Nephron progenitor cell (in vitro differentiated cells): ENCODE measurements at places on chromosomes 2 and 18.

GRCh38 chr2:23658466-23658942, 268.4 kb downstream of the ATAD2B start:
- peak; percentile 60 for DNase-seq

- no peak for DNase-seq
These were observed 65.1 kb upstream of the CTLA4 start for GRCh38 chr2:203802342-203803052.

GRCh38 chr18:12543697-12544096, 114.2 kb downstream of the SPIRE1 start:
- DNase-seq = no peak

DNA sequence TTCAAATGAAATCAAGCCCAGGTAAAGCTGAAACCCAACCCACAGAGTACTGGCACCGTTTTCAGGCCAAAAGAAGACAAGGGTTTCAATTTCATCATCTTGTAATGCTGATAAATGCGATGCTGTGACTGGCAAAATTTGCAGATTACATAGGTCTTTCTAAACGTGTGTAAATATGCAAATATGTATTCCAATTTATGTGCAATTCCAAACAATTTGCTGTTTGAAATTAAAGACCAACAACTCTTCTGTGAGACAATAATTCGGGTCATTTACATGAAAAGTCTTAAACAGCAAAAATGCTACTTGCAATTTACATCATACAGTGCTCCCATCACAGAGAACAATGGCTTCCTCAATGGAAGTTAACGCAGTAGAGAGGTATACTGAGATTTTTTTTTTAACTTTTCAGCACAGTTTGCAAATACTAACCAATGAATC, 2.8 kb upstream of the ZNF532 start:
- DNase-seq = no peak

- DNase-seq = no peak
These were observed 54.8 kb downstream of the CALCRL start for GRCh38 chr2:187393211-187393610.

DNA sequence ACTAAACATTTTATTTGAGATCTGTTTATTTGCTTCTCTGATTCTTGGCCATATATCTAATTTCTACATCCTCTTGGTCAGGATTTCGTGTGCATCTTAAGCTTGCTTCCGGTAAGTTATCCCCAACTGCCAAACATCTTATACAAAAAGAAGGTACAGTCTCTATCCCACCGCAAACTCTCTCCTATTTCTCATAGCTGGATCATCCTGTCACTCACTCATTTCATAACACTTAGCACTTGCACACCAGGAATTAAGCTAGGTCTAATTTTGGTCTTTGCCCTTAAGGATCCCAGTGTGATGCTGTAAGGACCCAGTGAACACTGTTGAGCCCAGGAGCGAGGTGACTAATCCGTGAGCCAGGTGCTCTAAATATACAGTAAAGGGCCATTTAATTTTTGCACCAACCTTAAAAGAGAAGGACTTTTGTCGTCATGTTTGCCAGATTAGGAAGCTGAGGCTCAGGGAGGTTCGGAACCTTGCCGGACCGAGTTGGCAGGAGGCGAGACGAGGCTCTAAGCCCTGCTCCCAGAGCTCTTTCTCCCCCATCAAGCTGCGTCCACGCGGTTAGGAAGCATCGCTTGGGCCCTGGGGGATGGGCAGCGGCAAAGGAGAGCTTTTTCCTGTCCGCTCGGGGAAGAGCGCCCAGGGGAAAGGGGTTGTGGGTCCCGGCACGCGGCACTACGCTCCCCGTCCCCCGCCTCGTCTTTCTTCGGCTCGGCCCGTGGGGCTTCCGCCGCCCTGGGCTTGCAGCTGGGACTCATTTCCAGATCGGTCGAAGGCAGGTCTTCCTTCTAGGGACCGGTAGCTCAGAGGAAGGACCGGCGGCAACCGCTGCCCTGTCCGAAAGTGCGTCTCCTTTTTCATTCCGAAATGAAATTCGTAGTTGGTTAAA, 4.1 kb upstream of the ITPRIPL1 start:
- DNase-seq = peak; percentile 64

- DNase-seq = no peak
These were observed 8.1 kb upstream of the SSB start for GRCh38 chr2:169790581-169790980.

- no peak for DNase-seq
These were observed 57.2 kb downstream of the INPP5D start for GRCh38 chr2:233117351-233117750.

- no peak for DNase-seq
These were observed 197.2 kb downstream of the MYO3B start for GRCh38 chr2:170375192-170375591.

GRCh38 chr18:78773819-78774218, 205.8 kb upstream of the SALL3 start:
- no peak for DNase-seq

- DNase-seq = no peak
These were observed 46.6 kb upstream of the TCF4 start for GRCh38 chr18:55634545-55634944.

- DNase-seq = no peak
These were observed 663 bp downstream of the TRIM54 start for GRCh38 chr2:27282892-27283291.

DNA sequence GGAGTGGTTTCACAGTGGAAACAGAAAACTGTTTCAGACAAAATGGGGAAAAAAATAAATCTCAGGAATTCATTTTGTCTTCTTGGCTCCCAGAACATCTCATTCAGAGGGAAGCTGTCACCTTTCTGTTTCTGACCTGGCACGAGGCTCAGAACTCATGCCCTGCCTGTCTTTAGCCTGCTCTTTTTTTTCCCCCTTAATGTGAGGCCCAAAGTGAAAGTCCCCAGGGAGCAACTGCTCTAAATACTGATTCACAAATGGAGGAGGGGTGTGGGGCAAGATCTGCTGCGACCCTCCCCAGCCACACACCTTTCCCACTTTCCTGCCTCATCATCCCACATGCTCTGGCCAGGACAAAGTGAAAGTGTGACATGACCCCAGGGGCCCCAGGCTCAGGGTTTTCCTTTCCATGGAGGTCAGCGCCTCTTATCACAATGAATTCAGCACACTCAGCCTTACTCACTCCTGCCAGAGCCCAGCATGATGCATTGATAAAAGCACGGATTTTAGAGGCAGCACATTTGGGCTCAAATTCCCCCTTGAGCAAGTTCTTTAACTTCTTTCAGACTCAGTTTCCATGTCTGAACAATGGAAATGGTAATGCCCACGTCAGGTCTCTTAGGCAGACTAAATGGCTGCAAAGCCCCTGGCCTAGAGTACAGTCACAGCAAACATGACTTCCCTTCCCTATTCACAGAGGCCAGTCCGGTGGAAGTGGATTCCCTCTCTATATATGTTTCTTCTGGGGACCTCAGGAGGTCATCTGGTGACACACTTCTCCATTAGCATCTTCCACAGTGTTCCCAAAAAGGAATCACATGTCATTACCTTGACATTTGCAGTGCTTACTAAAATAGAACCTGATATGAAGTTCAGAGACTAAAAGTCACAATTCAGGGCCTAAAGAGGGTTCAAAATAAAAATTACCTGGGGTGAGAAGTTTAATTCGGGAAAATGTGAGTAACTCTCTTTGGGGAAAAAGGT, 55.3 kb upstream of the TMEM163 start:
- no peak for DNase-seq

DNA sequence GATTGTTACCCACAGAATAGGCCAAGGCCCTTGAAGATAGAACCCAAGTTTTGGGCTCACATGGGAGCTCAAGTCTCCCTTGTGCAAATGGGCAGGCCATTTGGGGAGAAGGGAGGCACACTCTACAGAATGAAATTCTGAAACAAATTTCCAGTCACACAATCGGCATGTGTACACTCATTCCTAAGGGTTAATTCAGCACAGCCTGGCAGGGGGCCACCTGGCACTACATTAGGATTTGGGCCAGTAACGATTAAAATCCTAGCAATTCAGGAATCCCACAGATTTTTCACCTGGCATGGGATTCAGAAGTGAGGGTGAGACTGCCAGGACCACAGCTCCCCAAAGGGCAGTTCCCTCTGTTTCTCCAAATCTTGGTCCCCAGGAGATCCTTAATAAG, 46.4 kb downstream of the BMP10 start:
- DNase-seq = no peak

- no peak for DNase-seq
These were observed 73.6 kb downstream of the VWA3B start for GRCh38 chr2:98160554-98160953.

DNA sequence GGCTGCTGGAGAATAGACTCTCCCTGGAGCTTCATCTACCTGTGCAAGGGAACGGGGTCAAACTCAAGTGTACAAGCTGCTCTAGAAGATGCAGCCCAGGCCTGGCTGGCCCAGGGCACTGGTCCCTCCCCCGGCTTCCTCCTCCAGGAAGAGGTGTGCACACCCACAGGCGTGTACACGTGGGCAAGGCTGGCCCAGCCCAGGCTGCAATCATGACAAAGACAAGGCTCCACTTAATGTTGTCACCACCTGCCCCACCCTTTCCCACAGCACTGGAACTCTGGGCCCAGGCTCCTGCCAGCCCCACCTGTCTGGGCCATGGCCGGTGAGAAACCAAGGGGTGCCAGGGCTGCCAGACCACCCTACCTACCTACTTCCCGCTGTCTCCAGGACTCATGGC, 29.6 kb upstream of the ALPP start:
- no peak for DNase-seq

GRCh38 chr18:957829-958228, 53.2 kb downstream of the ADCYAP1 start:
- DNase-seq = no peak

- no peak for DNase-seq
These were observed 117.8 kb downstream of the CTIF start for GRCh38 chr18:48656582-48656981.

- no peak for DNase-seq
These were observed 84.0 kb upstream of the TMEM200C start for GRCh38 chr18:5979176-5979888.

DNA sequence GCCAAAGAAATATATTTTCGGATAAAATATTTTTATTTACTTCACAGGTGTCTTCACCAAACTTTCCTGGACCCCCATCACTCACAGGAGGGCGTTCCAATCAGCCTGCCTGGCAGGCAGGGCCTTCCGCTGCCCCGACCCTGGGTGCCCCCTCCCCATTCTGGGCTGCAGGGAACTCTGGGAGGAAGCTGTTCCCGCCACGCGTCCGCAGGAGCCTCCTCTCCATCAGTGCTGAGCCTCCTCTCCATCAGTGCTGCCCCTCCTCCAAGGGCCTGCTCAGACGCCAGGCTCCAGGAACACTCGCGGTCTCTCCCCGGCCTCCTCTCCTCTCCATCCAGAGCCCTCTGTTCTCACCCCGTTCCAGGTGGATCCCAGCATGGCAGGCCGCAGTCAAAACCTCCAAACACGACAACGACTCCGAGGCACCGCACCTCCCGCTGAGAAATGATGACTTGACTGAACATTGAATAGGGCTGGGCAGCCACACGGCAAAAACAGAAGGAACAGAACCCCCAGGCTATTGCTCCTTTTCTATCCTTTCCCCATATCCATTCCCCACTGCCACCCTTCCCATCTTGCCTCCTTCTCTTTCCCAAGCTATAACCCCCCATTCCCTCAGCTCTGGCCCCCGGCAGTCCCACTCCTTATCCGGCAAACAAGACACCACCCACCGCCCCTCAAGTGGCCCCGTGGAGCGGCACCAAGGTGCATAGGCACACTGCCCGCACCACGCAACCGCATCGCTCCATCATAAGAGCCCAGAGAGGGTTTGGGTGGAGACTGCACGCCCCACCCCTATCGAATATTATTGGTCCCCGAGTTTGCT, 268.6 kb upstream of the RAB6C start:
- DNase-seq = no peak

DNA sequence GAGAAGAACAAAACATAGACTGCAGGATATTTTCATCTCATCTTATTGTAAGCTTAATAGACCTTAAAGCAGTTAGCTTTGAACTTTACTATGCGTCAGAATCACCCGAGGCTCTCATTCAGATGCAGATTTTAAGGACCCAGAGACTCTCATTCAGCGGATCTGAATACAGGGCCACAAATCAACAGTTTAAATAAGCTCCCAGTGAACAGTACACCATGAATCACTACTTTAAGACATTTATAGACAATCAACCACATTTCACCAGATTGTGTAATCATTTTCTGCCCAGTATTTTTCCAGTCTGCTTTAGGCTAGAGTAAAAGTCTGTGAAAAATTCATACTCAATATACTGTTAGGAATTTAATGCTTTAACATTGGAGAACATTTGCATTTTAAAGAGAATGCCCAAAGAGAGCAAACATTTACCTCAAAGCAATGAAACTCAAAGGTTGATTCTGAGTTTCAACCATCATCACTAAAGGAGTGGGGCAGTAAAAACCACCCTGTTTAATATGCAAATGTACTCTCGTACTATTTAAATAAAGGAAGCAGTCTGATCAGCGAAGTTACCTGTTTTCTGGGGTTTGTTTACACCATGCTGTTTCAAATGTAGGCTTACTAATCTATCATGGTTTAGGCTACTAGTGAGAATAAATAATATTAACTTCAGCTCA, 11.0 kb upstream of the ALPK2 start:
- no peak for DNase-seq

GRCh38 chr2:14199040-14199439, 433.5 kb upstream of the LRATD1 start:
- DNase-seq = no peak

- no peak for DNase-seq
These were observed 54.7 kb upstream of the TCF7L1 start for GRCh38 chr2:85078536-85078935.

GRCh38 chr18:48805826-48806535, 144.8 kb downstream of the SMAD7 start:
- peak; percentile 1 for DNase-seq

DNA sequence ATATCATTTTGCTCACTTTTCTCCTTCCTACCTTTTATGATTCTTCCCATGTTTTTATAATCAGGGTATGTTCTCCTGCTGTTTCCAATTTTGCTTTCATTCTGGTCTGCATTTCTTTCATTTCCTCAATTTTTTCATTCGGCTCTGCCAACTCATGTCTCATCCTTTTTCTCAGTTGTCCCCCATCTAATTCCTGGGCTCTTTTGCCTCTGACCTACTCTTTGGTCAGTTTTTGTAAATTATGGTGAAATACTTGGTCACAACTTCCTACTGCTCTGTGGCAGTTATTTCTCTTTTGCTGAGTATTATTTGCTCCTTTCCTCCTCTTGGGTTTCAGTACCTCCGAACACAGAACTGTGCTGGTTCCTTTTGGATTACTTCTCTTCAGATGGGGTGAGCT, 27.5 kb downstream of the MYO7B start:
- DNase-seq = no peak

DNA sequence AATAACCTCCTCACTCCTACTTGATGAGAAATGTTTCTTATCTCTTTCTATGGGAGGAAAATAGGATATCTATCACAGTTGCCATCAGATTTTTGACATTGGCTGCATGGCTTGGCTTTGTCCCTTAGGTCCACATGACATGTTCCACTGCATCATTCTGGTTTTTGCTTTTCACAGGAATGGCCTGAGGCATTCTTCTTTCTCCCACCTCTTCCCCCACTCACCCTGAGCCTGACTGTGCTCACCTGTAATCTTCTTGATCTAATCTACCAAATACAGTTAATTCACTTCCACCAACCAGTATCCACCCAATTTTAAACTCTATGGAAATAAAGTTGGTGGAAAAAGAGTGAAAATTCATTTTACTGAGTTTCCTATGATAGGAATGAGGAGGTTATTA, 763.5 kb upstream of the CELF4 start:
- no peak for DNase-seq

- no peak for DNase-seq
These were observed 16.5 kb downstream of the SMARCAL1 start for GRCh38 chr2:216428618-216429350.
